Activated naive CD8-positive, alpha-beta T cell treated with anti-CD3 and anti-CD28 coated beads, Interleukin-2, amount 50 U/mL, for 16 hours (primary cell): ENCODE measurements at places on chromosomes 16 and 17.

- no peak for DNase-seq
Observed at GRCh38 chr16:10877472-10877946, 507 bp downstream of the CIITA start.

- no peak for DNase-seq
Observed at GRCh38 chr16:50765260-50765659, 23.4 kb downstream of the CYLD start.

DNA sequence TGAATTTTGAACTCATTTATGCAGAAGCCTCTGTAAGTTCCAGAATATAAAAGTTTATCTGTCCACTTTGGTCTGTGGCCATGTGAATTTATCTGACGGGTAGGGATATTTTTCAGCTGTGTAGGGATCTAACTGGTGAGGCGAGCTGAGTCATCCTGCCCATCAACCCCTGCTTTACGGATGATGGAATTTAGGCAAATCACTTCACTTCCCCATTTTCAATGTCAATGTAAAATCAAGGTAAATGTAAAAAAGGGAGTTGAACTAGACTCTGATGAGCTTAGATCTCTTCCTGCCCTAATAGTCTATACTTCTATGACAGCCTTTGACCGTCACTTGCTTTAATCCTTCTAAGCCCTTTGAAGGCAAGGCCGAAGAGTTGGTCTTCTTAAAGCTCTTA is 2.6 kb downstream of the SLC16A6 start:
- DNase-seq, result no peak

- DNase-seq, result no peak
Observed at GRCh38 chr16:56262148-56262547, 70.9 kb downstream of the GNAO1 start.

- DNase-seq, result no peak
Observed at GRCh38 chr16:55572439-55572838, 6.0 kb downstream of the CAPNS2 start.

- no peak for DNase-seq
Observed at GRCh38 chr16:27406511-27407128, 4.6 kb downstream of the IL21R start.

DNA sequence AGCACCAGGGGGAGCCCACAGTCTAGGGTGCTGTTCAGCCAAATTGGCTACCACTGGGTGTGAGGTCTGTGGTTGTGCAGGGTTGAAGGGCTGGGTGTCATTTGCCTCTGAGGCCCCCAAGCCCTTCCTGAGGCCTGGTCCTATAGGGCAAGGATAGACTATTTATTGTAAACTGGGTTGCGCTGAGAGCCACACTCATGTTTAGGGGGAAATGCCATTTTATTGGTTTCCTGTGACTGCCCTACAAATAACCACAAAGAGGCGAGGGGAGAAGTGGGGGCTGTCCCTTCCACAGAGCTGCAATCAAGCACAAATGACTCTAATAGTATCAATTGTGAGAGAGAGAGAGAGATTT is 3.6 kb upstream of the ZCCHC14 start:
- no peak for DNase-seq

DNA sequence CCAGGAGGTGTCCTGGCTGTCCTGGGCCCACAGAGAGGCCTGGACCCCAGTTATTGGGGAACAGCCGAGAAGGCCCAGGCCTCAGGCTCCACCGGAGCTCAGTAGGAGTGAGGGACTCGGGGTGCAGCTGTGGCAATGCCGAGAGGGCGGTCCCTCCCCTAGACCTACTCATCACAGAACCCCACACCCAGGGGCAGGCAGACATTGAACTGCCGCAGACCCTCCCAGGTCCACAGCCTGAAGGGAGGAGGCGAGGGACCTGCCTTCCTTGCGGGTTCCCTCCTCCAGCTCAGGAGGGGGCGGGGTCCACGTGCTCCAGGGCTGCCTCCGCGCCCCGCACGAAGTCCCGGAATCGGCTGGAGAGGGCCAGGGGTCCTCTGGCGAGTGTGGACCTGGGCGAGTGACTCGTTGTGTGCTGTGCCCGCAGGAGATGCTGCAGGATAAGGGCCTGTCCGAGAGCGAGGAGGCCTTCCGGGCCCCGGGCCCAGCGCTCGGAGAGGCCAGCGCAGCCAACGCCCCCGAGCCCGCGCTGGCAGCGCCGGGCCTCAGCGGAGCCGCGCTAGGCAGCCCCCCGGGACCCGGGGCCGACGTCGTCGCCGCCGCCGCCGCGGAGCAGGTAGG is 3.9 kb downstream of the TBX4 start:
- no peak for DNase-seq

- no peak for DNase-seq
Observed at GRCh38 chr16:83912519-83913244, 13.8 kb downstream of the MLYCD start.

GRCh38 chr16:442976-443375 is 17.5 kb downstream of the RAB11FIP3 start:
- DNase-seq, result no peak

DNA sequence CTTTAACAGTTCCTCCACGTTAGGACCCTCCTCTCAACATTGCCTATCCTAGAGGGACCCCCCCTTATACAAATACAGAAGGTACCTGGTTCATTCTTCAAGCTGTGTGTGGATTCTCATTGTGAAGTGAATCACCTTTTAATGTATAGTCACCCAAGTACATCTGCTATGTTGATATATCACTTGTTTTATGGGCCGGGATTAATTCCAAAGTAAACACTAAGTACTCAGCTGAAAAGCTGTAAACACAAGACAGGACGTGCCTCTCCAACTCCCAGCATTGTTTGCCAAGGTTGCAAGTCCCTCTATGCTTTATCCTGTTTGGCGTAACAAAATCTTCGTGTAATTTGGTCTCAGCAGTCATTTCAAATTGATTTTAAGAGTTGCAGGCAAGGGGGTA is 123.6 kb downstream of the RBFOX1 start:
- DNase-seq, result no peak

GRCh38 chr17:64920419-64921172 is 1.3 kb upstream of the LRRC37A3 start:
- DNase-seq, result no peak

DNA sequence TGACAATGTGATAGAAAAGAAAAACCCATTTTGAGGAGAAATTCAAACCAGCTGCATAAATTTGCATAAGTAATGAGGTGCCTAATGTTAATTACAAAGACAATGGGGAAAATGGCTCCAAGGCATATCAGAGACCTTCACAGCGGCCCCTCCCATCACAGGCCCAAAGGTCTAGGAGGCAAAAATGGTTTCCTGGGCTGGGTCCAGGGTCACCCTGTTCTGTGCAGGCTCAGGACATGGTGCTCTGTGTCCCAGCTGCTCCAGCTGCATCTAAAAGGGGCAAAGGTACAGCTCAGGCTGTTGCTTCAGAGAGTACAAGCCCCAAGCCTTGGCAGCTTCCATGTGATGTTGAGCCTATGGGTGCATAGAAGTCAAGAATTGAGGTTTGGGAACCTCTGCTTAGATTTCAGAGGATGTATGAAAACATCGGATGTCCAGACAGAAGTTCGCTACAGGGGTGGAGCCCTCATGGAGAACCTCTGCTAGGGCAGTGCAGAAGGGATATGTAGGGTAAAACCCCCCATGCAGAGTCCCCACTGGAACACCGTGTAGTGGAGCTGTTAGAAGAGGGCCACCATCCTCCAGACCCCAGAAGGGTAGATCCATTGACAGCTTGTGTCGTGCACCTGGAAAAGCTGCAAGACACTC is 40.6 kb downstream of the IKZF3 start:
- no peak for DNase-seq

DNA sequence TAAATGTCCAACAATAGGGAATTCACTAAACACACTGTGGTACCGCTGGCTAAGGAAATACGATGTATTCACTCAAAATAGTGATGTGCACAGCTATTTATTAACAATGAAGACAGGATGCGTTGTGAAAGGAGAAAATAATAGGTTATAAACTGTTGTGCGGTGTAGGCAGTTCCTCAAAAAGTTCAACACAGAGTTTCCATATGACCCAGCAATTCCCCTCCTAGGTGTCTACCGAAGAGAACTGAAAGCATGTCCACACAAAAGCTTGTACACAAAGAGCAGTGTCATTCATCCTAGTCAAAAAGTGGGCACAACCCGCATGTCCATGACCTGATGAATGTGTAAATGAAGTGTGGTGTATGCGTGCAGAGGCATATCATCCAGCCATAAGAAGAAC is 1.2 kb upstream of the CES1 start:
- no peak for DNase-seq

DNA sequence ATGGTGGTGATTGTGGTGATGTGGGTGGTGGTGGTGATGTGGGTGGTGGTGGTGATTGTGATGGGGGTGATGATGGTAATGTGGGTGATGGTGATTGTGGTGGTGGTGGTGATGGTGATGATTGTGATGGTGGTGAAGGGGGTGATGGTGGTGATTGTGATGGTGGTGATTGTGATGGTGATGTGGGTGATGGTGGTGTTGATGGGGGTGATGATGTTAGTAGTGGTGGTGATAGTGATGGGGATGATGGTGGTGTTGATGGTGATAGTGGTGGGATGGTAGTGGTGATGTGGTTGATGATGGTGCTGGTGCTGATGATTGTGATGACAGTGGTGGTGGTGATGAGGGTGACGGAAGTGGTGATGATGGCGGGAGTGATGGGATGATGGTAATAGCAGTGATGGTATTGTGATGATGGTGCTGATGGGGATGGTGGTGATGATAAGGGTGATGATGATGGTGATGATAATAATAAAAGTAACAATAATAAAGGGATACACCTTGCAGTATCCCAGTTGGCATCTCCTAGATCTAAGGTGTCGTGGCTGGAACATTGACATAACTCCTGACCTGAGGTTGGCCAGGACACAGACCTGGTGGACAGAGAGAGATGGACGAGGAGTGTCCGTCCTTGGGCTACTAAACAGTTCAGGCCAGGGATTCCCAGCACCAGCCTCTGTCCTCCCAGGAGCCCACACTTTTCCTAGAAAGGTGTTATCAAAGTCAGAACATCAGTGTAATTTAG is 344.5 kb downstream of the SEC14L1 start:
- DNase-seq, result no peak

DNA sequence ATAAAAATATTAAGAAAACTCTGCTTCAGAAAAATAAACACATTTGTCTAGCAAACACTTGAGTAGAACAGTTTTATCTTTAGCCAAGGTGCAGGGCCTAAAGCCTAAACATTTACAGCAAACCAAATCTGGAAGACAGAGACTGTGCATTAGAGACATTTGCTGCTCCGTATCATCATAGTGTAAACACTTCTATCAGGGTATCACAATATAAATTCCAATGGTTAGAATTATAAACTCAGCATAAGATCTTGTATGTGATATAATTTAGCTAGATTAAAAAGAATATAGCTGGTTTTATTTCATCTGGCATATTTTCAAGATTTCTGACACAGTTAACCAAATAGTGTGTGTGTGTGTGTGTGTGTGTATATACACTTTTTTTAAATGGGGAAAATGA is 133.8 kb upstream of the NACA2 start:
- DNase-seq, result no peak

- peak; percentile 22 for DNase-seq
Observed at GRCh38 chr17:5249615-5250014, 15.0 kb upstream of the SCIMP start.

DNA sequence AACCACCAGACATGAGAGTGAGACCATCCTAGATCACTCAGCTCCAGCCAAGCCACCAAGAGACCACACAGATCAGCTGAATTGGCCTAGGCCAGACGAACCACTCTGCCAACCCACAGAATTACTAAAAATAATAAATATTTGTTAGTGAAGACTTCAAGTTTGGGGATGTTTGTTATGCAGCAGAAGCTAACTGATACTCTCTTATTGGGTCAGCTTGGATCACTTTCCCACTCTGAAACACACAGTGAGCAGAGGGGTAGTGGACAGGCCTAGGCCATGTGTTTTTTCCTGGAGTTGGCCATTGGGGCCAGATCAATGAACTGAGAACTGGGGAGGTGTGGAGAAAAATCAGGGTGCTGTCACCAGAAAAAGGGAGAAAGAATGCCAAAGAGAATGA is 15.6 kb upstream of the ITPRIPL2 start:
- DNase-seq, result no peak

DNA sequence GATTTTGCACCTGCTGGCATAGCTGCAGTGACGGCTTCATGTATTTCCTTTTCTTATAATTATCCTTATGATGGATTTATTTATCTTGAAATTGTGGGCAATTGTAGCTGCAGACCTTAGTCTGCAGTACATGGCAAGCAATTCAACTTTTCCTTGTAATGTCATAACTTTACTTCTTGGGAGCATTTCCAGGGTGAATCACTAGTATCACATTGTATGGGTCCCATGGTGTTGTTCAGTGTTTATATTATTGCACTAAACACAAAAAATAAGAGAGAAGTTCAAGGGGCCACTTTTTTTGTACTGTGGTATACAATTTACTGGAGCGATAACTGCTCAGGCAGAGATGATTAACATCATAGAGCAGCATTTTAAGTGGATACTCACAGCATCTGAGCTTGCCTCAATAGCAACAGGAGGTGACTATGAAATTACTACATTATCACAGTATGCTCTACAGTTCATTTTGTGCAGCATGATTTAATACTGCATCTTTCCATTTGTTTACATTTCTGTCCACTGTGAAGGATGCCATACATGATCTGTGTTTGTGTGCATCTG is 169.5 kb downstream of the STX8 start:
- DNase-seq, result no peak

DNA sequence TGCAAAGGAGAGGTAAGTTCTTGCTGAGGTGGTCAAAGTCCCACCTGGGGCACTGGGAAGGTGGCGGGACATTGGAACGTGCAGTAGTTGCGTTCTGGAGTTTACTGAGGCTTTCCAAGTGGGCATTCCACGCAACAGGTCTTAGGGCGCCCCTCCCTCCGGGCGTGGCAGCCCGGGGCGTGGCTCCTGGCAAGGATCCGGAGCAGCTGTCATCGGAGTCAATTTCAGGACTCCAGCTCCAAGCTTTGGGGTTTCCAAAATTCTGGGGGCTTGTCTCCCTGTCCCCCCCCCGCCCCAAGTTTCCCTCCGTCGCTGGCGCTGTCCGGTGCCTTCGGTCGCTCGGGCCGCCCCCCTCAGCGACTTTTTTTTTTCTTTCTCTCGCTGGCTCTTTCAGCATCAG is 43.1 kb upstream of the AMZ2 start:
- no peak for DNase-seq

GRCh38 chr16:10878644-10879501 is 1.9 kb downstream of the CIITA start:
- no peak for DNase-seq

- no peak for DNase-seq
Observed at GRCh38 chr17:76967762-76968161, 99.6 kb downstream of the MGAT5B start.

DNA sequence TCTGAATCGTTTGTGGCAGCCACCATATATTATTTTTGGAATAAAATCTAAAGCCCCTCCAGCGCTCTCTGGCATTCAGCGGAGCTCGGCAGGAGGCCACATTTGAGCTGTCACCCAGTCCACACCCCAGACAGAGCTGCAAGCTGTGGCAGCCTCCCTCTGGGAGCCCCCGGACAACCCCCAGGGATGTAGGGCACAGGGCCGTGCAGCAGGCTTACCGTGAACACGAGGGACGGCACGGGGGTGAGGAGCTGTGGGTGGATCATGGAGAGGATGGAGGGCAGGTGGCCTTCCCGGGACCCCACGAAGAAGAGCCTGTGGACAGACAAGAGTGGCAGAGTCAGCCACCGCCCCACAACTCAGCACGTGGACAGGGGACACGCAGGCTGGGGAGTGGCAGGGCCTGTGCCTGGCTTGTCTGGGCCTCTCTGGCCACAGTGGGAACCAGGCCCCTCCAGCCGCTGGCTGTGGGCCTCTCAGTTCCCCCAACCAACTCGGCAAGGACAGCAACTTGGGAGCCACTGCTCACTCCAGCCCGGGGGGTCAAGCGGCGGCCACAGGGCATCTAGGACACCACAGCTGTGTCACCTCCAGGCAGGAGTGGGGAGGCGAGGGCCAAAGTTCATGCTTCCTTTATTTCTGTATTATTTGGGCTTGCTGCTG is 31.5 kb downstream of the SLC7A5 start:
- no peak for DNase-seq

GRCh38 chr16:67028167-67028695 is 718 bp upstream of the CBFB start:
- DNase-seq, result no peak
